ENCODE measurements at places on chromosomes 3 and 15.

- no peak for DNase-seq
Measured at GRCh38 chr3:49727154-49727923, 3.6 kb upstream of the GMPPB start.

- no peak for DNase-seq
Measured at GRCh38 chr3:40975711-40976121, 223.6 kb upstream of the CTNNB1 start.

GRCh38 chr3:177110895-177111294, 86.4 kb downstream of the TBL1XR1 start:
- no peak for DNase-seq

- DNase-seq: no peak
Measured at GRCh38 chr3:12998648-12999047, 74.6 kb downstream of the IQSEC1 start.
